ENCODE measurements at places on chromosomes 3 and 15.

- DNase-seq: no peak
Observed at GRCh38 chr15:47439146-47440111, 277.9 kb upstream of the SEMA6D start.

DNA sequence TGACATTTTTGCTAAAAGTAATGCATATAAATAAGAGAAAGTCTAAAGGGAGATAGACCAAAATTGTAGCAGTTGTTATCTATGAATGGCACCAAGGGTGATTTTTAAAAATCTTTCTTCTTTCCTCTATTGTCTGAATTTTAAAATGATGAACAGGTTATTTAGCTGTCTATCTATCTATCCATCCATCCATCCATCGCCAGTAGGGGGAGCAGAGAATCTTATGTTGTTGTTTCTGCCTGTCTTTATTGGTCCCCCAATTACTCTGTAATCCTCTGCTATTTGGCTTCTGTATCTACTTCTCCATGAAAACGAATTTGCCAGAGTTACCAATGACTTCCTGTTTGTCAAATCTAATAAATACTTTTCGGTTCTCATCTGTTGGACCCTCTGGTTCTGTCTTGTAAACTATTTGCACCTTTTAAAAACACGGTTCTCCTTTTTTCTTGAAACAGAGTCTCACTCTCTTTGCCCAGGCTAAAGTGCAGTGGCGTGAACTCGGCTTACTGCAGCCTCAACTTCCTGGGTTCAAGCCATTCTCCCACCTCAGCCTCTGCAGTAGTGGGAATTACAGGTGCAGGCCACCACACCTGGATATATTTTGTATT lies 86.0 kb downstream of the ECT2 start:
- peak; percentile 78 for DNase-seq

DNA sequence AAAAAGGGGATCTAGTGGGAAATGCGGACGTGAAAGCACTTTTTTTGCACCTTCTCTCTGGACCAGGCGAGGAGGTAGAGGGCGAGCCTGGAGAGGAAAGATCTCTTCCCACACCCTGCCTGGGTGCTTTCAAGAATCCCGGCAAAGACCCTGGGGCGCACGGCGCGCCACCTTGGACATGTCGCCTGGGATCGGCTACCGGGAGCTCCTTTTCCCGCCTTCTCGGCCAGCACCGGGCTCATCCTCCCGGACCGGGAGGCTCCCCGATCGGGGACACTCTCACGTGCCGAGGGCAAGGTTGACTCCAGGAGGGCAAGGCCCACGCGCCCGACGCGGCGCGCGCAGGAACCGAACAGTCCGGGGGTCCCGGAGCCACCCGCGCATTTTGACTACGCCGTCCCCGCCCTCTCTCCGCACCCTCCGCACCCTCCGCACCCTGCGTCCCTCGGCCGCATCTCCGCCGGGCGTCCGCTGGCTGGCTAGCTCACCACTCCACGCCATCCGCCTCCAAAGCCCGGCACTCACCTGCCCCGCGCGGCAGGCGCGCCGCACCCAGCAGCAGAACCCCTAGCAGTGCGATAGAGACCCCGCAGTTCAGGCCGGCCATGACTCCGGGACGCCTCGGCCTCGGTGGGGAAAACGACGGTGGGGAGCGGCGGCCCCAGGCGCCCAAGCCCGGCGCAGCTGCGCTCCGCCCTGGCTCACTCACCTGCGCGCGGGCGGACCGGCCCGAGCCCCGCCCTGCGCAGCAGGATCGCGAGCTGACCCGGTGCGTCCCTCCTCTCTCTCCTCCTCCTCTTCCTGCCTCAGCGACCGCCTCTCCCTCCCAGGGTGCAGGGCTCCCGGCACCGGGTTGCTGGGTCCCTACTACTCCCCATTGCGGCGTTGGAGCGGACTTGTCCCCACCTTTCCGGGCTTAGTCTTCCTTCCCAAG lies at the start of gene CDCP1:
CDCP1 (minus strand) TSS at position 698 of the 934 bp plus-strand sequence; CDS start at position 607, 91 bp downstream.
- DNase-seq: no peak

DNA sequence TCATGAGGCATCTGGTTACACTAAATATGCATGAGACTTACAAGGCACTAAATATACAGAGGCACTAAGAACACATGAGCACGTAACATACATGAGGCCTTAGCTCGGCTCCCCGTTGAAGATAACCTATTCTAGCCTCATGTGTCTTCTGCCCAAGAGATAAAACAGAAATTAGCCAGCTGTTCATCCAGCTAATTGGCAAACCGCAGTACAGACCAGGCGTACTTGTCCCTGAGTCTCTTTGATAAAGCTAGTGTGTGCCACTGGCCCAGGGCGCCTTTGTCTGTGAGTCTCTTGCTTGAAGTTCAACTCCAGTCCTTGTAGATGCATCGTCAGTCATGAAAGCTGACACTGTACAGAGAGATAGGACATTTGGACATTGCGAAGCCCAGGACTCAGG lies 121.9 kb upstream of the SPATA12 start:
- DNase-seq: no peak

DNA sequence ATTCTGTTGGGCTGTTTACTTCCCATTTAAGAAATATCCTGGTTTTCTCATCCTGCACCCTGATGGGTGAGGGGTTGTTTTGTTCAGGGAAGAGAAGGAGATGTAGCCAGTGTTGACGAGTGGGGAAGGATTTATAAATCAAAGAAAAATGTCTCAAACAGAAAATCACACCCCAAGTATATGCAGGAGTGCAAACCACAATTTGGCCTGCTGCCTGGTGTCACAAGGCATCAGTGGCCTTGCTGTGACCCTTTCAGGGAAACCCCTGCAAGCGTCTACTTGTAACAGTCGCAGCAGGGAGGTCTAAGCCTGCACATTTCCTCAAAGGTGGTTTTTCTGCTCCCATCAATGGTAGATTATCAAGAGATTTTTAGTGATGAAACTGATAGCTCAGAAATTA lies 132.6 kb upstream of the LRRN1 start:
- no peak for DNase-seq

GRCh38 chr15:52624262-52624661 lies 54.9 kb downstream of the ATOSA start:
- no peak for DNase-seq

- no peak for DNase-seq
Observed at GRCh38 chr15:41982133-41982930, 10.0 kb upstream of the EHD4 start.
